Skeletal muscle cell (primary cell): ENCODE measurements at places on chromosomes 7 and 10.

GRCh38 chr7:114527589-114527988 lies 113.0 kb downstream of the FOXP2 start:
- no peak for DNase-seq

- no peak for DNase-seq
These were observed 220.8 kb upstream of the GPR26 start for GRCh38 chr10:123445261-123445775.

DNA sequence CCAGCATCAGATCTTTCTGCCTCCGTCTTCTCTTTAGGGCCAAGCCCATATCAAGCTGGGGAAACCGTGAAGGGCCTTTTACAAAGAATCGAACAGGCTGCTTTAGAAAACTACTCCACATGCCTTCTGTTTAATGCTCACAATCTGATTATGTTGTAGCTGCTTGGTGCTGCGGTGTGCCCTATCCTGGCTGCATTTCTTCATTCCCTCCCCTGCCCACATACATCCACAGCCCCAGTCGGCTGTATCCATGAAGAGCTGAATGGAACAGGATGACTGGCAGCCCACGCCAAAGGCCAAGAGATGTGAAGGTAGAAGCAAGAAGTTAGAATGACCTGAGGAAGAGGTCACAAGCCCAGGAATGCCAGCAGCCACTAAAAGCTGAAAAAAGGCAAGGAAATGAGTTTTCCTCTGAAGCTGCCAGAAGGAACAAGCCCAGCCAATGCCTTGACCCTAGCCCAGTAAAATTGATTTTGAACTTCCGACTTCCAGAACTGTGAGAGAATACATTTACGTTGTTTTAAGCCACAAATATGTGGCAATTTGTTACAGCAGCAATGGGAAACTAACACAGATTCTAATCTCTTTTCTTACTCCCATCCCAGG lies 22.2 kb downstream of the TAS2R41 start:
- no peak for DNase-seq

DNA sequence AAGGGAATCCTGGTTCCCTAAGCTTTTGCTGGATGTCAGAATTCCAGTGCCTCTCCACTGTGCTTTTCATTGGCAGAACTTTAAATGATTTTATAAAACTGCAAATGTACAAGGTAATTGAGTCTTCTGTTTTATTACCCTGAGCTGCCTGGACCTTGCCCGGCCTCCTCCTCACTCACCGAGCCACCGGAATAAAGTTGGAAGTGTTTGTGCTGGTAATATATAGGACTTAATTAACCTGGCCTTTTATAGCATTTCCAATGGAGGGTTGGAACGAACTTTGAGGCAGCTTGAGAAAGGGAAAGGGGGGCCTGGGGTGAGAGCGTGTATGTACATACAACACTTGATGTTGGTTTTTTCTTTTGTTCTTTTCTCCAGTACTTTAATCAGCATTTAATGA lies 43.4 kb downstream of the ZNF503 start:
- DNase-seq, result no peak

DNA sequence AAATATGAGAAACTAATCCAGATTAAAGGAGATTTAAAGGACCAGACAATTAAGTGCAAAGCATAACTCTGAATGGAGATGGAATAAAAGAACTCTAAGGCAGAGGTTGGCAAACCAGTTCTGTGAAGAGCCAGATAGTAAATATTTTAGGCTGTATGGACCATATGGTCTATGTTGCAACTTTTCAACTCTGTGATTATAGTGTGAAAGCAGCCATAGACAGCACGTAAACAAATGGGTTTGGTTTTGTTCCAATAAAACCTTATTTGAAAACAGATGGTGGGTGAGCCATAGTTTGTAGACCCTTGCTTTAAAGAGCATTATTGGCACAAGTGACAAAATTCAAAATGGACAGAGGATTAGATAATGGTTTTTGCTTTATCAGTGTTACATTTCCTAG lies 884.1 kb downstream of the CCSER2 start:
- no peak for DNase-seq

- no peak for DNase-seq
These were observed 79.4 kb downstream of the TRRAP start for GRCh38 chr7:98957766-98958165.

- DNase-seq, result no peak
These were observed 304.2 kb downstream of the PCDH15 start for GRCh38 chr10:54496852-54497251.

- DNase-seq, result no peak
These were observed 2.0 kb downstream of the SRI start for GRCh38 chr7:88217675-88218428.

GRCh38 chr10:87634311-87634710 lies 25.4 kb upstream of the PAPSS2 start:
- DNase-seq, result no peak

- DNase-seq, result no peak
These were observed 32.3 kb upstream of the PRKCQ start for GRCh38 chr10:6612371-6612770.
